Ovary (tissue), 10 donors: ENCODE measurements at places on chromosomes 1 and 21. TPM values are rescaled to one million over a fixed set of nuclear protein-coding genes. Genes with fewer than 3 reads are reported as not detected.
A peak's percentile ranks its signal among the peaks of the same experiment; 100 is the strongest.

- DNase-seq: no peak
These were observed 35.4 kb upstream of the ZNF496 start for GRCh38 chr1:247366926-247367645.

DNA sequence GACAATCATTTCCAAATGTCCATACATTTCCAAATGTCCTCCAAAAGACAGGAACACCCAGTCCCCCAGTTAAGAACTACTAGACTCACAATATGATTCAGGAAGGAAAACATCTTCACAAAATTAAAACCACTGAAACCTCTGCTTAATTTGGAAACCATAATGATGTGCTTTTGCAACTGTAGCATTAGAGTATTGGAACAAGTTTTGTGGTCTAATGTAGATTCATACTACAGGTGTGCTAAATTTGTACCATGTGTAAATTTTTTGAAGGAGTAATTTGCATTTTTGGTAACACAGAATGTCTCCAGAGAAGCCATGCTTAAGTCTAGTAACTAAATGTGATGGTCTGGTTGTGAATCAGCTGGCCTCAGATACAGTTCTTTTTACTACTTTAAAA lies 129.6 kb downstream of the DPYD start:
- no peak for DNase-seq

The TMPRSS3 gene
- 3.4 TPM for total RNA-seq

The NEK2 gene
- 0.20 TPM for total RNA-seq

The GPR153 gene
- 6.0 TPM for total RNA-seq

DNA sequence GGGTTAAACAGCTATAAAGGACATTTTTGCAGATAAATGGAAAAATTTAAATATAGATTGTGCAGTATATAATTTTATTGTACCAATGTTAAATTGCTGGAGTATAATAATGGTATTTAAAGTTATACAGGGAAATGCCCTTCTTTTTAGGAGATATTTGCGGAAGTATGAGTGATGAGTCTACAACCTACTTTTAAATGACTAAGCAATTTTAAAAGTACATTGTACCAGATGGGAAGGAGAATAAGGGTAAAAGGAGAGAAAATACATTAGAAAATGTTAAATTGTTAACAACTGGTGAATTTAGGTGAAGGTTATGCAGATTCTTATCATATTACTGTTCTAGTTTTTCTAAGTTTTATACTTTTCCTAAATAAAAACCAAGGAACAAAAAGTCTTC lies 91.8 kb downstream of the ZZZ3 start:
- DNase-seq: no peak

DNA sequence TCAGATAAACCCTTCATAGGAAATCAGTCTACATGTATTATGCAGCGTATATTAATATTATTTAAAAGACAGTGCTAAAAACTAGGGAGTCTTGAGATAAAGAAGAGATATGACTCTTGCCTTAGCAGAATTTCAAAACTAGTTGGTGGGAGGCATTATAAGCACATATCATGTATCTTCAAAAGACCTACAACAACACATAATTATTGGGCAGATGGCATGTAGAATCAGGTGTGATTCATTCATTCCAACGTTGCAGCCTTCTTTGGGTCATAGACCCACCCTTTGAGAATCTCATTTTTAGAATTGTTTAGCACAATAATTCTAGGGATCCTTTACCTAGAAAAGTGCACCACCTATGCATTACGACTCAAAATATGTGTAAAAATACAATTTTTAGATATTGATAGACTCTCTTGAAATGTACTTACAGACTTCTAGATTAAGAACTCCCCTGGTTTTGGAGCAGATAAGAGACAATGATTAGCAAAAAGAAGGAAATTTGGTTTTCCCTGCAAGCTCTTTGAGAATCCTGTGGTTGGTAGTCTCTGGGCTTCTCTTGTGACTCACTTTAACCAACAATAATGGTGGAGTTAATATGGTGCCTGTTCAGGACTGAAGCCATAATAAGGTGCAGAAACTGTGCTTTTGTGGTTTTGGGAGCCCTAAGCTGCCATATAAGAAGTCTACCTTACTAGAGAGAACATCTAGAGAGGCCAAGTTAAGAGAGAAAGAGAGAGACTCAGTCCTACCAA lies 85.3 kb upstream of the RGS4 start:
- no peak for DNase-seq

The AKNAD1 gene
- not detected for total RNA-seq

The SPRR1B gene
- not detected for total RNA-seq

GRCh38 chr1:2320006-2320405 lies 71.3 kb downstream of the MORN1 start:
- DNase-seq: peak; percentile 83

The PODN gene
- 143 TPM for total RNA-seq

DNA sequence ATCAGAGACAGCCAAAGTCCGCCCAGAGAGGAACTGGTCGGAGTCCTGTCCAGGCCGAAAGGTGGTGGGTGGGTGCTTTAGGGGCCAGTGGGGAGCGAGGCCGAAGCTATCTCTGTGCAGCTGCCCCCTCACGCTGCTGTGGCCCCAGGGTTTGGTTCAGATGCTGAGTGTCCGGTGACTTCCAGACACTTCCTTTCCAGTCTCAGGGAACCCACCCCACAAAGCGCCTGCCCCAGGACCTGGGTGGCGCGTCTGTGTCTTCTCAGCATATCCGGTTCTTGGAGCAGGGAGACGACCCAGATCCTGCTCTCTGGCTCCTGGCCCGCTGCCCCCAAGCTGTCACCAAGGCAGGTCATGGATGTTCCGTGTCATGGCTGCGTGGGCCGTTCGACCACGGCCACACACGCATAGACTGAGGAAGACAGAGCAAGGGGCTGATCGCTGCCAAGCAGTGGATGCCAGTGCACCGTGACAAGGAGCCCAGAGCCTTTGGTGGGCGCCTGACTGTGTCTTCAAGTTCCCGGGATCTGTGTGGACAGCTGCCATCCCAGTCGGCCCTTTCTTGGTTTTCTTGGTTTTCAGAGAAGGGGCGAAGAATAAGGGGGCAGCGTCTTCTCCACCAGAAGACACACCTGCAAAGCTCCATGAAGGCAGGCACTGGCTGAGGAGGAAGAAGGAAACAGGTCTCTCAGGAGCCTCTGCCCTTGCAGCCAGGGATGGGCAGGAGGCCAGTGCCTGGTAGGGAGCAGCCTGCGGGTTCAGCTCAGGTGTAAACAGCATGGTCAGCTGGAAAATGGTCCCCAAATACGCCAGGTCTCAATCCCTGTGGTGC lies 22.9 kb upstream of the COL18A1 start:
- DNase-seq: peak; percentile 32

- DNase-seq: no peak
These were observed 499.3 kb upstream of the ADAMTS5 start for GRCh38 chr21:27466140-27466539.

The MXRA8 gene
- 143 TPM for total RNA-seq

- no peak for DNase-seq
These were observed 5.1 kb downstream of the AHCYL1 start for GRCh38 chr1:109989506-109990301.

- DNase-seq: no peak
These were observed 141.1 kb upstream of the SAMSN1 start for GRCh38 chr21:14687268-14687625.

The GSTM2 gene
- total RNA-seq: 101 TPM

GRCh38 chr1:32896451-32896850 lies 4.7 kb downstream of the TMEM54 start:
- DNase-seq: no peak

The OR2L8 gene
- total RNA-seq: not detected

GRCh38 chr1:35112668-35113067 lies 33.5 kb downstream of the ZMYM1 start:
- DNase-seq: no peak

The TRIM58 gene
- total RNA-seq: 0.13 TPM

DNA sequence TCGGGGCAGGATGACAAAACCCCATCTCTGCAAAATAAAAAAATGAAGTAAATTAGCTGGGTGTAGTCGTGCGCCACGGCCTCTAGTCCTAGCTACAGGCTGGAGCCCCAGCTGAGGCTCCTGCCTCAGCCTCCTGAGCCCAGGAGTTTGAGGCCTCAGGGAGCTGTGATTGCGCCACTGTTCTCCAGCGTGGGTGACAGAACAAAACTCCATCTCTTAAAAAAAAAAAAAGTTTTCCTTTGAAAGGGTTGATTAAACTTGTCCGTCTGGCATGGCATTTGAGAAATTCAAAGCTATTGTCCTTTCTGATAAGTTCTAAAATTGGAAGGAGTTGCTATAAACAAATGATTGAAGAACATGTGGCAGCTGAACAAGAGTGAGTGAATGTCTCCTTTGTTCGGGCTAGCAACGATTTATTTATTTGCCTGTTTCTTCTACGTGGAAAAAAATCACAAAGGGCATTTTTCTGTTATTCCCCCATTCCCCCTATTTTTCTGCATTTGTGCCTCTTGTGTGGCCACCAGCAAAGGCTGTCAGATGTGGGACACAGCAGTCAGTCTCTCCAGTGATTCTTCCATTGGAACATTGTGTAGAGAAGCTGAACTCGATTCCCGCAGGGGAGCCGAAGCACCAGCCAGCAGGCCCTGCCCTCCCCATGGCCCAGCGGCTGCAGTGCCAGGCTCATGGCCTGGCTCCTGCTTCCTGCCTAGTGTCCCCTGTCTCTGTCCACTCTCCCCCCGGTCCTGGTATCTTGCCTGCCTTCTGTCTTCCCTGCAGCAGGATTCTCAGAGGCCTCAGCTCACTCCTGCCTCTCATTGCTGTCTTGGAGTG lies 21.5 kb upstream of the PWP2 start:
- DNase-seq: no peak

GRCh38 chr1:214471458-214471857 lies 79.9 kb downstream of the PTPN14 start:
- no peak for DNase-seq
